Retinal pigment epithelial cell (primary cell): ENCODE measurements at places on chromosomes 3 and 15.

GRCh38 chr3:189590223-189590622, 41.0 kb upstream of the TP63 start:
- no peak for DNase-seq

DNA sequence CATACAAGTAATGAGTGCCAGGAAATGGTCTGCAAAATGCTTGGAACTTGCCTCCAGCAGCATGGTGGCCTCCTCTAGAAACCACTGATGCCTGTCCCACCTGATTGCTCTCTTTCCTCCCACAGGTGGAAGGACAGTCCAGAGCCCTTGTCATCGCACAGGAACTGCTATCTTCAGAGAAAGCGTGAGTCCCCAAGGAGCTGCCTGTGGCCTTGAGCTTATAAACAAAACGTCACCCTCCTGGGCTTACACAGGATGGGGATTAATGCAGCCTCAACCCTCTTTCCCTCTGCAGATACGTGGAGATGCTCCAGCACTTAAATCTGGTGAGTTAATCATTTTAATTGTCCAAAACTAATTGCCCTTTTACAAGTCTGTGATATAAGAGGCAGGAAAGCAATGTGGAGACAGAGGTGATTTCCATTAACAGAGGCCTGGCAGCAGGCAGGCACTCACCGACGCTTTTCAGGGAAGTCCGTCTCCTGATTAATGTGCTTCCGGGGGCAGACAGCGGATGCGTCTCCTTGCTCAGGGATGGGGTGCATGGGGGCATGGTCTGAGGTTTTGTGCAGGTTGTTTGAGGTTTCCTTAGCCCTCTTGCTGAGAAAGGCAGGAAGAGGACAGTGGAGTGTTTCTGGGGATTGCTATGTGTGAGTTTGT, 61.8 kb downstream of the FGD5 start:
- no peak for DNase-seq

- DNase-seq: no peak
These were observed 95.5 kb downstream of the ST6GAL1 start for GRCh38 chr3:187025656-187026316.

DNA sequence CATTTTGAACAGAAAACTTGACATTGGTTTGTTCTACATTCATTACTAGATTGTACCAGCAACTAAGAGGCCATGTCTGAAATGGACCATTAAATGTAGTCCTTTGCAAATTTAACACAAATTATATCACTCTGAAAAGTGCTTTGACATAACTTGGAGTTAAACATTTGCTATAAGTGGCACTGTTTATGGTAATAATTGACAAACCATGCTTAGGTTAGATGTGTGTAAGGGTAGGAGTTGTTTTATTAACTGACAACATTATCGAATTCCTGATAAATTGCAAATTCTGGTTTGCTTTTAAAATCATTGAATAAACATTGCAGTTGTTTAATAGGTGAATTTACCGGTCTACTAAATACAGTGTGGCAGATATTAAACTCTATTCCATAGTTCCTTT, 6.1 kb upstream of the TMEM207 start:
- no peak for DNase-seq

DNA sequence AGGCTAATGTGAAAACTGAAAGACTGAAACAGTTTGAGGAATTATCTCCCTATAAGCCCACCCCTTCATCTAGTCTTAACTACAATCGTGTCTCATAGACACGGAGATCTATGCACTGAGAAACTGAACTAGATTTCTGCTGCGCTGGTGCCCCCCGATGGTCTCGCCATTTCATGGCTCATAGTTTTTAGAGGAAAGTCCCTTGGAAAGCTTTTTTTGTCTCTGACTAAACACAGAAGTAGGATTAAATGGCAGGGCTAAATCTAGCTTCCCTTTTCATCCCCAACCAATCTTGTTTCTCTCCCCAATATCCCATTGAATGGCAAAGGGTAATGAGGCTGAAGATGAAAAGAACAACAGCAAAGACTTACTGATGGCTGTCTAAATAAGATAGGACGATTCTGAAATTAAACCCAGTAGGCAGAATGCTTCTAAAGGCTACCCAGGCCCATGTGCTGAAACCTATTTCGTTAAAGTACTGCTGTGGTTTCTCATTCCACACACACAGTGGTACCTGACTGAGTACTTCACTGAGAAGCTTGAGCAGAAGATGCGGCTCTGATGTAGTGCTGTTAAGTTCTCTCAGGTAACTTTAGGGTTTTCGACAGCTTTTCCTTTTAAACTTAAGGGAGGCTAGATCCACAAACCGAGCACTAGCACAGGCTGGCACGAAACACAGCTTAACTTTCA, 142.7 kb downstream of the GADL1 start:
- DNase-seq: no peak

DNA sequence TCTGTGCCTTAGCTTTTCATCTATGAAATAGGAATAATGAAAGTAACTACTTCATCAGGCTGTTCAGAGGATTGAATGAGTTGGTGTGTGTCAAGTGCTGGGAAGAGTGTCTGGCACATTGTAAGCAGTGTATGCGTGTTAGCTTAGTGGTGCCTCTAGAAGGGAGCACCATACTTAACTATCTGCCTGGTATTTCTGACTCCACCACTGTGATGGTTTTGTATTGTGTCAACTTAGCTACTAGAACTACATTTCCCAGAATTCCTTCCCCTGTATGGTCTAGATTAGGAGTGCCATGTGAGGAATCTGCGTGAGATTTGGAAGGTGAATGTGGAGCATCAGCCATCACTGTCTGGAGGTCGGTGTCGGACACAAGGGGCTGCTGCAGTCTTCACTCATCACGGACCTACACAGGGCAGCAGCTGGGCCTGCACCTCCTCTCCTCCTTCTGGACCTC, 115.4 kb upstream of the GALNT15 start:
- DNase-seq: no peak

GRCh38 chr3:158443632-158444031, 127.4 kb upstream of the MLF1 start:
- DNase-seq: no peak

- DNase-seq: peak; percentile 69
These were observed 27.6 kb downstream of the ZNF589 start for GRCh38 chr3:48268381-48268935.

GRCh38 chr3:193812078-193812725, 219.2 kb downstream of the OPA1 start:
- DNase-seq: no peak

GRCh38 chr3:18415167-18415566, 10.0 kb downstream of the SATB1 start:
- no peak for DNase-seq

DNA sequence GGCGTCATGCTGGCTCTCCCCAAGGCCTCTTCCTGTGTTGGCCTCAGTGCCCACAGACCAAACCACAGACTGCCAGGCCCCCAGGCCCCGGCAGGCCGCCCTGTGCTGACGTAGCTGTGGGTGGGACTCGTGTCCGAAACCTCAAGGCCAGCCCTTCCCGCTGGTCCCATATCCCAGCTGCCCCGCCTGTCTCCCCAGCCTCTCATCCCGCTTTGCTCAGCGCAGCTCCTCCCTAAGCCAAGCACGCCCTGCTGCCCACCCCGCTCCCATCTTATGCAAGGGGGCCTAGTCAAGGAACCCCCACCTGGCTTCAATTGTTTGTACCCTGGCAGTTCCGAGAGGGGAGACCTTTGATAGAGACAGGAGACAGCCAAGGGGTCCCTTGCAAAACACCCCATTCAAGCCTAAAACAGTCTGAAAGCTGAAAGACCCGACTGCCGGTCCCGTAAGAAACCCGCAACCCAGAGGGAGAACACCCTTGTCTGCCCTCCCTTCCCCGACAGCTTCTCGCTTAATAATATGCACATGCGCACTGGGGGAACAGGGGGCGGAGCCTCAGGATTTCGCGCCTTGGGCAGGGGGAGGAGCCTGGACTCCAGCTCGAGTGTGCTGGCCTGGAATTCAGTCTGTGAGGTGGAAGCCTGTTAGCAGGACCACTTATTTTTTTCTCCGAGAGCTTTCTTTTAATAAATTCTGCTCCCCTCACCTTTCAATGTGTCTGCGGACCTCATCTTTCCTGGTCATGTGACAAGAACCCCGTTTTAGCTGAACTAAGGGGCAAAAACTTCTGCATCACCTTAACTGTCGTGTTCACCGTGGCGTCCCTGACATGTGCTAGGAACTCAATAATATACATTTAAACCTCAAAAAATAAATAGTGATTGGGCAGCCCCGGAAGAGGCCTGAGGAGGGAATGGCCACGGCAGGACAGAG, 17.2 kb downstream of the TNFAIP8L3 start:
- DNase-seq: no peak

GRCh38 chr15:43887901-43888300, 61.1 kb downstream of the WDR76 start:
- peak; percentile 62 for DNase-seq

DNA sequence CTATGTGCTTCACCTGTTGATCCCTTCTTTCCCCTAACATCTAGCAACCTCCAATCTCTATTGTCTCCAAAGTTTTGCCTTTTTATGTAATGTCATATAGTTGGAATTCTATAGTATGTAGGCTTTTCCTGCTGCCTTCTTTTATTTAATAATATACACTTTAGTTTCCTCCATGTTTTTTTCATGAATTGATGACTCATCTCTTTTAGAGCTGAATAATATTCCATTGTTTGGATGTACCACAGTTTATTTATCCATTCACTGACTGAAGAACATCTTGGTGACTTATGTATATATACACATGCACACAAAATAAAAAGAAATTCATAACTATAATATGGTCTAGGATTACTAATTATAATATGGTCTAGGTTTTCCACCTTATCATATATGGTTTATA, 1314.2 kb downstream of the OTOL1 start:
- no peak for DNase-seq

DNA sequence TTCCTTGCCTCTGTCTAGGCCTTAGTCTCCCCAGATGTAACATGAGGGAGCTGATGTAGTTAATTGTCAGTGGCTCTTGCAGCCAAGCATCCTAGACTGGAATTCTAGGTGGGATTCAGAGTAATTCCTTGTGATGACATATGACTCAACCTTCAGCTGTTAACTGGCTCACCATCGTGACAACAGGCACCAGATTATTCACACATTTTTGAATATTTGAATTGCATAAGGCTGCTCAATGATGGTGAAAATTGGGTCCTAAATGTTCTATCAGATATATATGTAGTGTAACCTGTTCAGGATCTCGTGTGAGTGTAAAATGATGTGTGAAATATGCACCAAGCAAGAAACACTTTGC, 405.1 kb downstream of the LPP start:
- DNase-seq: peak; percentile 13

GRCh38 chr3:127035677-127036076, 52.8 kb downstream of the PLXNA1 start:
- DNase-seq: peak; percentile 84
